ENCODE measurements at places on chromosomes 4 and X.

DNA sequence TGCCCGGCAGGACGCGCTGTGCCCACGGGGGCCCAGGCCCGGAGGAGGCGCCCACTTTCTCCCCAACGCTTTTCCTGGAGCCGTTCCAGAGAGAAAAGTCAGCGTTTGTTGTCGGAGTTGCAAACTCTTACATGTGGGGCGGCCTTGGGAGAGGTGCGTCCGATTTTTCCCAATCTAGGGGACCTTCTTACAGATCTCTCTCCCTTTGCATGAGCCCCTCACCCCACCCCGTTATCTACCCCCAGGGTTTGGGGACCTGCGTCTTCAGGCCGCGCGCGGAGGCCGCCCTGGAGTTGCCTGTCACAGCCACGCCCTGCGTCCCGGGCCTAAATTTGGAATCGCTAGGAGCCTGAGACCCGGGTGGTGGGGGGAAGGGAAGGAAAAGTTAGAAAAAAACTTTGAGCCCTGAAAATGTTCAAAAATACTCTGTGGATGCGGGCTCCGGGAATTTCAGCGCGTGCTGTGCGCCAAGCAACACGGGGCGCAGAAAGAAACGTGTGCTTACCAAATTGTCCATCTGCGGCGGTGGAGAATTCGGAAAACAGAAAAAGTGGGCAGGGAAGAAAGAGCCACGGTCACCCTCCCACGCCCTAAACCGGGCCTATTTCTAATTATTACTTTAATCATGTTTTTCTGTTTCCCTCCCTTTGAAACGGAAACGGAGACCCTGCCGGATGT, 587 bp downstream of the CD99 start:
- no peak for DNase-seq

DNA sequence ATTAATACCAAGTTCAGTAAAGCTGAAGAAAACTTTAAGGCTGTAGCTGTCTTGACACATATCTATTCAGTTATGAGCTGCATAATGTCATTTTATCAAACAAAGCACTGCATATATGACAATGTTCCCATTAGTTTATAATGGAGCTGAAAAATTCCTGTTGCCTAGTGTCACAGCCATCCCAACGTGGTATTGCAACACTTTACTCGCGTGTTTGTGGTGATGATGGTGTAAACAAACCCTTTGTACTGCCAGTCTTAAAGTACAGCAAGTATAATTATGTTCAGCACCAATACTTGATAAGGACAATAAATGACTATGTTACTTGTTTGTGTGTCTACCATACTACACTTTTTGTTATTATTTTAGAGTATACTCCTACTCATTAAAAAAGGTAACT, 1415.6 kb upstream of the PCDH7 start:
- no peak for DNase-seq

DNA sequence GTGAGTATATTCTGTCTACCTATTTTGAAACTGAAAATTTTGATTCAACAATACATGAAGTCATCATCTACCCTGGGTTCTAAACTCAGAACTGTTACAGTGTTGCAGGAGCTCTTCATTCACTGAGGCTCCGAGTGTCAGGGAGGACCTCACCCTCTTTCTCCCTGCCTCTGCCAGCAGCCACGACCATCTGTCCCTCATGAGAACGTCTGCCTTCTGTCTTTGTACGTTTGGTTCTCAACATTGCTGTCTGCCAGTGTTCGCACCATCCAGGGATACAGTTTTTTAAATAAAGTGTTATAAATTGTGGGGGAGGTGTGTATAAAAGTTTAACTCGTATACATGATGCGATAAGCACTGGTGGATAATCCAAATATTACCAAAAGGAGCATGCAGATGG, 55.5 kb downstream of the TRAPPC11 start:
- DNase-seq: no peak

- no peak for DNase-seq
Measured at GRCh38 chr4:123996718-123997510, 600.3 kb downstream of the SPRY1 start.

GRCh38 chrX:105910563-105911105, 88.3 kb downstream of the NRK start:
- no peak for DNase-seq

DNA sequence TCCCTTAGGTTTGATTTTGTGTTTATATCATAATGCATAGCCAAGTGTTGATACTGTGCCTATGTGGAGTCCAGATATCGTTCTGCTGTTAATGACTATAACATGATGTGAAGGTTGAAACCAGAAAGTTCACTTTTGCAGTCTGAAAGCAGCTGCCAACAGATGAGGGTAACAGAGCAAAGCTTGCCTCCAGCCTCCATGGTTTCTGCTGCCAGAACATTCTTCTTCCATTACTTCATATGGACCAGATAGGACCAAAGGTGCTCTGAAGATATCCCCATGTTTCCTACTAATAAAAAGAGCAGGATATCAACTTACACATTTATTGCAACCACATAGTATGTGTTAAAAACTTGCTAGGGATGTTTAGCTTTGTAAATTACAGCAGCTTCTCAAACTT, 394.1 kb downstream of the SPRY1 start:
- DNase-seq: no peak

DNA sequence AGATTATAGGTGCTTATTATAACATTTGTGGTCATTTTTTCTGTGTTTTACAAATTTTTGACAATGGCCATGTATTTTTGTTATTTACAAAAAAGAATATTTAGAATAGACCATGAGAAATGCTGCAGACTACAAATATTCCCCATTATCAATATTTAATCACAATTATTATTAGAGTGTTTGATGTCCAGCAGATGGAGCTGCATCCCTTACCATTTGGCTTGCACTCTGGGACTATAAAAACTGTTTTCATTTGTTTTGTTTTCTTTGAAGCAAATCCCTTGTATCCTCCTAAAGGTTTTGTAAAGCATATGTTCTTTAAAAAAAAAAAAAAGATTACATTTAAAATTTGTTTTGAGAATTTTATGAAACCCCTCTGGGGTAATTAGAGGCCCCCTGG, 85.6 kb upstream of the CXorf66 start:
- no peak for DNase-seq
